ENCODE measurements at places on chromosomes 3 and 15.

DNA sequence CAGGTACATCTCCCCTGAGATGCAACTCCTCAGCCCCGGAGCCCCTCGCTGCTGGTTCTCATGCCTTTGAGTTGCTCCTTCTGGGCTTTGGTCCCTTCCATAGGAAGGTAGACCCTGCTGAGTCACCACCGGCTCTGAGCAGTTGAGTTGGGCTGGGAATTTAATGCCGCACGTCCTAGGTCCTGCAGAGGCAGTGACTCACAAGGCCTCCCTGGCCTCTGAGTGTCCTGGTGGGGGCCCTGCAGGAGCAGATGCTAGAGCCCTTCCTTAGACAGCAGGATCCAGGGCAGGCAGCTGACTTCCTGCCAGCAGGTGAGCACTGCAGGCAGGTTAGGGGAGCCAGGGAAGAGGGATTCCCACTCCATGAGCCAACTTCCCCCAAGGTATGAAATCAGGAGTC is 5.5 kb upstream of the NTRK3 start:
- DNase-seq = no peak

DNA sequence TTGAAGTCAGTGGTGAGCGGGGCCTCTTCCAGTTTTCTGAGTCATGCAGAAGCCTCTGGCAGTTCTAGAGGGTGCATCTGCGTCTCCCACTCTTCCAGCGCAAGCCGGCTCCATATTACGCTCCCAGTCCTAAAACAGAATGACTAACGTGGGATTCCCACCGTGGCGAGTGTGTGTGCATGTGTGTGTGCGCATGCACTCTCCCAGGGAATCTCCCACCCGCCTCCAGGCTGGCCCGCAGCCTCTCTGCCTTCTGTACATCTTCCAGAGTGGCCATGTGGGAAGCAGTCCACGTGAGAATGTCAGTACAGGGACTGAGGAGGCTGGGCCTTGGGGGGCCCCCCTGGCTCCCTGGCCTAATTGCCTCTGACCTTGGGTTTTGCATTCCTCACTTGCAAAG is 87.7 kb downstream of the LSM3 start:
- no peak for DNase-seq

- no peak for DNase-seq
Measured at GRCh38 chr15:62109437-62109836, 42.7 kb downstream of the C2CD4A start.

- DNase-seq = no peak
Measured at GRCh38 chr3:127151251-127151564, 41.7 kb upstream of the PRR23E start.

DNA sequence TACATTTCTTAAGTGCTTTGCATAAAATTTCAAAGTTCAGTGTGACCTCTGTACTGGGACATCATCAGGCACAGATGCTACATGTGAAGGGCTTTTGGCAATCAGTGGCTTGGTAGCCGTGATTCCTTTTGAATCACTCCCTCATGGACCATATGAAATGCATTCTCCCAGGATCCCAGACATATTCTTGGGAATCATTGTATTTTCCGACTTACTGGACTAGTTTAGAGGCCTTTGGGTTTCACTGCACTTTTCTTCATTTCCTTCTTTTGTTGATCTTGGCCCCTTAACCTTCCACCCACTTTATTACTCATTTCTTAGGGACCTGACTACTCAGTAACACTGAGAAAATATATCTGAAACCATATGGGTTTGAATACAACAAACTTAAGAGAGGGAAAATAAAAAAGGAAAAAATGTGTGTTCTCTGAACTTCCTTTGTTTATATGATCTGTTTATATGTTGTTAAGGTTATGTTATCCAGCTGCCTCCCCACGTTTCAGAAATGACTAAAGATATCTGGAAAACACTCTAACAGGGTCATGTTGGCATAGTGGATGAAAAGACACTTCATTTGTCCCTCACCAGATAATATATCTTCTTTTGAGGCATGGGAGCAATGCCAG is 35.1 kb downstream of the HMG20A start:
- no peak for DNase-seq

GRCh38 chr3:53361852-53362251 is 14.5 kb upstream of the DCP1A start:
- no peak for DNase-seq

- peak; percentile 42 for DNase-seq
Measured at GRCh38 chr3:128784232-128784631, 58.2 kb downstream of the RAB7A start.

- no peak for DNase-seq
Measured at GRCh38 chr3:191339316-191339917, 9.1 kb upstream of the UTS2B start.

All from effector CD8-positive, alpha-beta T cell (primary cell).